ENCODE measurements at places on chromosomes 3 and 15.

GRCh38 chr3:168341192-168341815 lies 245.6 kb upstream of the GOLIM4 start:
- no peak for DNase-seq

GRCh38 chr15:68256675-68257450 lies 20.7 kb upstream of the FEM1B start:
- DNase-seq, result peak; percentile 73

DNA sequence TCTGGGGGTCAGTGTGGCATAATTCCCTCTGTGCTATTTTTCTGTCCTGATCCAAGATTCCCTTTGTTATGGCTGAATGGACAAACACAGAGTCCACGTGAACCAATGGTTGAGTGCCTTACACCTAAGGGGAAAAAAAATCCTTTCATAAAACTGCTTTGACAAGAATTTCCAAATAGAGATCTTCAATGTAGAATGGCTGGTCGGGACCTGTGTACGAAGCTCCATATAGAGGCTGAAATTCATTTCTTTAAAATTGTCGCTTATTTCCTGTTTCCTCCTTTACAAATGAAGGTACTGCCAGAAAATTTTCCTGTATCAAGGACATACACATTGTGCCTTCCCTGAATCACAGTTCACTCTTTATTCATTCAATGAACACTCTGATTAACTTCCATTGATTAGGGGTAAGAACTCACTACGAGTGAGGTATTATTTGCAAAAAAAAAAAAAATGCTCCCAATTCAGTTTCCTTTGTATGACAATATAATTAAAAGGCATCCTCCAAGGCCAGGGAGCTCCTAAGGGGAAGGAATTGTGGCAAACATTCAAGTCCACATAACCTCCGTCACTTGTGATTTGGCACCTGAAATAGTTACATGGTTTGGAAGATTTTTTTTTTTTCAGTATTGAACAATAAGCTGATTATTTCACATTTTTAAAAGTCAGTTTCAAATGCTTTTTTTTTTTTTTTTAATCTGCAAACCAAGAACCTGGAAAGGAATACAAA lies 293.8 kb downstream of the MEX3B start:
- DNase-seq, result no peak

- DNase-seq, result peak; percentile 25
Observed at GRCh38 chr3:156176048-156176447, 55.7 kb downstream of the KCNAB1 start.

DNA sequence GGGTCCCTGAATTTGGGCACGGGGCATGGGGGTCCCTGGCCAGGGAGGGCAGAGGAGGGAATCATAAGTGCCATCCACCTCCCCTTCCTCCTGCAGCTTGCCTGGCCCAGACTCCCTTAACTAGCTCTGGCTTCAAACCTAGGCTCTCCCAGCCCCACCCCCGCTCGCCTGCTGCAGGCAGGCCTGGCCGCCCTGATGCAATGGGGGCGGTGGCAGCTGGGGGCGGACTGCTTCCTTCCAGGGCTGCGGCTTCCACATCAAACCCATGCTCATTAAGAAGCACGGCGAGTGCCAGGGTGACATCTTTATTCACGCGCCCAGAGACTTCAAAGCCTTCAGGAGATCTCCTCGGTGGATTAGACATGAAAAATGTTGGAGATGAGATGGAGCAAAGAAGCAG lies 123.1 kb downstream of the TPRA1 start:
- DNase-seq, result no peak

DNA sequence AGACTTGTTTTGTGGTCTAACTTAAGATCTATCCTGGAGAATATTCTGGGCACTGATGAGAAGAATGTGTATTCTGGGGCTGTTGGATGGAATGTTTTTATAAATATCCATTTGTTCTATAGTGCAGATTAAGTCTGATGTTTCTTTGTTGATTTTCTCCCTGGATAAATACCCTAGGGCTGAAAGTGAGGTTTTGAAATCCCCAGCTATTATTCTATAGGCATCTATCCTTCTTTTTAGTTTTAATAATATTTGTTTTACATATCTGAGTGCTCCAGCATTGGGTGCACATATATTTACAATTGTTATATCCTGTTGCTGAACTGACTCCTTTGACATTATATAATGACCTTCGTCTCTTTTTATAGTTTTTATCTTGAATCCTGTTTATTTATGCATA lies 42.9 kb downstream of the GALK2 start:
- DNase-seq, result no peak

- no peak for DNase-seq
Observed at GRCh38 chr15:71811752-71812735, 1.7 kb downstream of the NR2E3 start.

Data from dermis microvascular lymphatic vessel endothelial cell (primary cell).